ENCODE measurements at places on chromosomes 5 and 9. TPM values are rescaled to one million over a fixed set of nuclear protein-coding genes. Genes with fewer than 3 reads are reported as not detected.

The KIF12 gene
- 1.5 TPM for total RNA-seq

The KLHL3 gene
- 5.8 TPM for total RNA-seq

The FAM221B gene
- total RNA-seq: 0.36 TPM

The MYOZ3 gene
- total RNA-seq: 1.2 TPM

- no peak for ATAC-seq
Measured at GRCh38 chr5:32428426-32428825, 16.1 kb downstream of the ZFR start.

DNA sequence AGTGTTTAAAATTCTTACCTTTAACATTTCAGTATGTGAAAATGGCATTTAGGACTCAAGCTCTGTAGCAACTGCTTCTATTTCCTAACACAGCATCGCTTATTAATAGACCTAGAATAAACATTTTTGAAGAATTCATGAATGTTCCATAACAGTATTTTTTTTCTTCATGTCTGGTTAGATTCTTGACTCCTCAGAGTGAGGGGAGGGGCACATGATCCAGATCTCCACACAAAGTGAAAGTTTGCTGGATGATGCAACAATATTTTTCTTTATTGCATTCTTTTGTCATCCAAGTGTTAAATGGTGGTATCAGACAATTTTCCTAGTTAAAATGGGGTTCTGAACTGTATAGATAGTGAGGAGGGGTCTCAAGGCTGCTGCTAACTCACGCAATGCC, 130.8 kb upstream of the MAN2A1 start:
- no peak for ATAC-seq

GRCh38 chr9:37994639-37995347, 74.2 kb downstream of the SHB start:
- ATAC-seq: peak; percentile 86
